ENCODE measurements at places on chromosomes 13 and 19. TPM values are rescaled to one million over a fixed set of nuclear protein-coding genes. Genes with fewer than 3 reads are reported as not detected.

Gene CRTC1
- total RNA-seq: 8.5 TPM

- no peak overlapping the region for H3K27ac ChIP-seq
- H3K4me1 ChIP-seq: no peaks in the 10 kb centered on the region
- 0 out of 2 replicates have a peak, but pooled peaks cover 3% of the 10 kb centered on the region for H3K27me3 ChIP-seq
- no peaks in the 10 kb centered on the region for H3K36me3 ChIP-seq
- H3K4me3 ChIP-seq: no peak overlapping the region
Observed at GRCh38 chr19:7507884-7508283, 8.0 kb upstream of the ZNF358 start.

- no peaks in the 10 kb centered on the region for H3K4me1 ChIP-seq
- H3K4me3 ChIP-seq: no peak overlapping the region
- H3K36me3 ChIP-seq: no peaks in the 10 kb centered on the region
- H3K27me3 ChIP-seq: no peaks in the 10 kb centered on the region
- peak; percentile 85 for DNase-seq
Observed at GRCh38 chr19:38142176-38143035, 81.6 kb downstream of the DPF1 start.

DNA sequence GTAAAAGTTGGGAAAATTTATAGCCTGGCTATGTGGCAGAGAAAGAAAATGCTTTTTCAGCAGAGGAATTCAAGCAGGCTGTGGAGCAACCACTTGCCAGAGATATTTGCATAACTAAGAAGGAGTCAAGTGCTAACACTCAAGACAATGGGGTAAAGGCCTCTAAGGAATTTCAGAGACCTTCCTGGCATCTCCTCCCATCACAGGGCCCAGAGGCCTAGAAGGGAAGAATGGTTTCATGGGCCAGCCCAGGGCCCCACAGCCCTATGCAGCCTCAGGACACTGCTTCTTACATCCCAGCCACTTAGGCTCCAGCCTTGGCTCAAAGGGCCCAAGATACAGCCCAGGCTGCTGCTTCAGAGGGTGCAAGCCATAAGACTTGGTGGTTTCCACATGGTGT is 14.3 kb downstream of the SLC15A1 start:
- no peaks in the 10 kb centered on the region for H3K27me3 ChIP-seq
- no peaks in the 10 kb centered on the region for H3K36me3 ChIP-seq
- no peaks in the 10 kb centered on the region for H3K4me1 ChIP-seq
- H3K4me3 ChIP-seq: no peak overlapping the region

Gene STX10
- 50.8 TPM for total RNA-seq

- H3K27ac ChIP-seq: no peak overlapping the region
- H3K4me3 ChIP-seq: no peak overlapping the region
- no peaks in the 10 kb centered on the region for H3K4me1 ChIP-seq
Observed at GRCh38 chr13:103277959-103278694, 211.9 kb upstream of the SLC10A2 start.

GRCh38 chr19:2663920-2664571 is 38.4 kb downstream of the GNG7 start:
- no peaks in the 10 kb centered on the region for H3K27me3 ChIP-seq
- no peak overlapping the region for H3K27ac ChIP-seq
- H3K4me3 ChIP-seq: no peak overlapping the region
- no peak for DNase-seq
- H3K36me3 ChIP-seq: no peaks in the 10 kb centered on the region

DNA sequence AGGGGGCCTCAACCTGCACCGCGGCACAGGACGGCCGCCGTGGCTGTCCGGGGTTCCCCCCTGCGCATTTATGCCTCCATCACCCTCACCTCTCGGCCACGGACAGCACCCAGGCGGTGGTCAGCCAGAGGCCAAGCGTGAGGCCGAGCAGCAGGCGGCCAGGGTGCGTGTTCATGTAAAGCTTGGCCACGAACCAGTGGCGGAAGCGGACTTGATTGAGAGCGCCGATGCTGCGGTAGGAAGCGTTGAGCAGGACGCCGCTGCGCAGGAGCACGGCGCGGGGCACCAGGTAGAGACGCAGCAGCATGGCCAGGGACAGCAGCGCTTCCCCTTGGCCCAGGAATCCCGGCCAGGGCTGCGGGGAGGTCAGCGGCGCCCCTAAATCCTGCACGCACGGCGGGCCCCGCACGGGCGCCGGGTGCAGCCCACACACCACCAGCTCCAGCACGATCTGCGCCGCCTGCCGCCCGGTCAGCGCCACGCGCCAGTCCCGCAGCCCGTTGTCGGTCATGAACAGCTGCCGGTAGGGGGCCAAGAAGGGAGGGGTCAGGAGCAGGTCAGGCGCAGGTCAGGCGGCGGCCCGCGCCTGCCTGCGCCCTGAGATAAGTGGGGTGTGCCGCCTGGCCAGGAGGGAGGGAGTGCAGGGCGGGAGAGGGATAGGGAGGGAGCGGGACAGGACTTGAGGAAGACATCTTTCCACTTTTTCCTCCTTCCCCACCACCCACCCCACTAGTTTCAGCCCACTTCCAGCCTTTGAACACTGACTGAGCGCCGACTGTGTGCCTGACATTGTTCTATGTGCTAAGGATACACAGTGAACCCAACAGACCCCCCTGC is 6.5 kb downstream of the KCNN4 start:
- H3K27ac ChIP-seq: no peak overlapping the region
- peaks cover 4% of the 10 kb centered on the region for H3K4me1 ChIP-seq
- H3K36me3 ChIP-seq: no peaks in the 10 kb centered on the region
- DNase-seq: peak; percentile 84
- H3K27me3 ChIP-seq: peaks cover 11% of the 10 kb centered on the region
- H3K4me3 ChIP-seq: peak overlapping the region; percentile 54

- no peaks in the 10 kb centered on the region for H3K36me3 ChIP-seq
- H3K27me3 ChIP-seq: no peaks in the 10 kb centered on the region
- H3K4me3 ChIP-seq: no peak overlapping the region
- DNase-seq: no peak
- H3K4me1 ChIP-seq: peaks cover 8% of the 10 kb centered on the region
Observed at GRCh38 chr13:36770741-36771140, 48.3 kb upstream of the RFXAP start.

DNA sequence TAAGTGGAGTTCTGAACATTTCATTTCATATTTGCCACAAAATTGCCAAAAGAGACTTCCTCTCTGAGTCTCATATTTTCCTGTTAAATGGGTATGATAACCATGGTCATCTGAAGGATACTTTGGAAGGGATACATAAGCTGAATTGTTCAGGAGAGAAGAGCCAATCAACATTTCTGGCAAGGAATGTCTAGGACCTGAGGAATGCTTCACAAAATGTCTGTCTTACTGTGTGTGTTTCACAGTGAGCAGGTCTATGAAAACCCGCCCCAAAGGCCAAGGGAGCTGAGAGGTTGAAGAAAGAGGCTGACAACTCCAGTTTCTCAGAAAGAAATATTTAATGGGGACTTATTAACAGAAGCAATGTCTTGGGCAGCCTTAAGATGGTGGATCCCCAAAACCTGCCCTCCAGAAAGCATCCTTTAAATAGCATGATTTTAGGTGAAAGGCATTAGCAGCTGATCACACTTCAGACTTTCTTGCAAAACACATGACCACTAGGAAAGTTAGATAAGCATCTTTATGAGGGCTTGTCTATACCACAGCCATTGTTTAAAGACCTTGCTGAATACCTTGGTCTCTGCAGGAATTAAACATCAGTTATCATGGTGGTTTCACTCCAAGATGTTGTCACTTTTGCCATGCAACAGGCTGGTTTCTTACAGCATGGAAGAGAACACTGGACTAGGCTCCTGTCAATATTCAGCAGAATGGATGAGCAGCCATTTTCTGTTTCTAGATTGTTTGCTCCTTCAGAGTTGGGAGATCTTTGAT is 78.9 kb downstream of the TNFSF11 start:
- H3K27ac ChIP-seq: no peak overlapping the region
- H3K36me3 ChIP-seq: no peaks in the 10 kb centered on the region
- peaks cover 6% of the 10 kb centered on the region for H3K4me1 ChIP-seq
- no peak for DNase-seq
- H3K4me3 ChIP-seq: no peak overlapping the region

DNA sequence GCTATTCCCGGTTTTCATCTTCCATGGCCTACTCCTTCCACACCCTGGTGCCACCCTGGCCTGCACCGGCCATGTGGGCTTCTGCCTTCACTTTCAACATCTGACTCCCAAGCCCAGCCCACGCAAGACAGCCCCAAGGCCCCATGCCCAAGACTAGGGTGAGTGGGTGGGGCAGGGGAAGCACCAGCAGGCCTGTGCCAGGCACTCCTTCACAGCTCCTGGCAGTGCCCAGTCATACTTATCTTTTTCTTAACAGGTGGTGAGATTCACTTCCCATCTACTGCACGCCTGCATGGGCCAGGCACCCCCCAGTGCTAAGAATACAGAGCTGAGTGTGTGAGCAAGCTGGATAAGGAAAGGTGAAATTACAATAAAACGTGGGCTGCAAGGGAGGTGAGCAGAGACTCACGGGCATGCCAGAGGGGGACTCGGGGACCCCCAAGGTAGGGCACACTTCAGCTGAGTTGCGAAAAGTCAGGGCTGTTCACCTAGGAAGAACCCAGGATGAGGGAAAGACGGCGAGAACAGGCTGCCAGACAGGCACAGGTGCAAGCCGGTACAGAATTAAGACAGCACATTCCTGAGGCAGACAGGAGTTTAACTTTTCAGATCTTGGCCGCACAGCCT is 55.7 kb downstream of the COL4A1 start:
- H3K27me3 ChIP-seq: no peaks in the 10 kb centered on the region
- H3K4me3 ChIP-seq: no peak overlapping the region
- H3K4me1 ChIP-seq: no peaks in the 10 kb centered on the region
- no peak for DNase-seq

- H3K36me3 ChIP-seq: no peaks in the 10 kb centered on the region
- H3K27me3 ChIP-seq: no peaks in the 10 kb centered on the region
- no peak overlapping the region for H3K4me3 ChIP-seq
- no peak for DNase-seq
Observed at GRCh38 chr13:99800951-99801350, 170.6 kb downstream of the ZIC5 start.

GRCh38 chr19:47428177-47428894 is 9.0 kb upstream of the MEIS3 start:
- H3K4me3 ChIP-seq: peak overlapping the region; percentile 31
- no peaks in the 10 kb centered on the region for H3K36me3 ChIP-seq
- no peak overlapping the region for H3K27ac ChIP-seq
- peaks cover 17% of the 10 kb centered on the region for H3K4me1 ChIP-seq

DNA sequence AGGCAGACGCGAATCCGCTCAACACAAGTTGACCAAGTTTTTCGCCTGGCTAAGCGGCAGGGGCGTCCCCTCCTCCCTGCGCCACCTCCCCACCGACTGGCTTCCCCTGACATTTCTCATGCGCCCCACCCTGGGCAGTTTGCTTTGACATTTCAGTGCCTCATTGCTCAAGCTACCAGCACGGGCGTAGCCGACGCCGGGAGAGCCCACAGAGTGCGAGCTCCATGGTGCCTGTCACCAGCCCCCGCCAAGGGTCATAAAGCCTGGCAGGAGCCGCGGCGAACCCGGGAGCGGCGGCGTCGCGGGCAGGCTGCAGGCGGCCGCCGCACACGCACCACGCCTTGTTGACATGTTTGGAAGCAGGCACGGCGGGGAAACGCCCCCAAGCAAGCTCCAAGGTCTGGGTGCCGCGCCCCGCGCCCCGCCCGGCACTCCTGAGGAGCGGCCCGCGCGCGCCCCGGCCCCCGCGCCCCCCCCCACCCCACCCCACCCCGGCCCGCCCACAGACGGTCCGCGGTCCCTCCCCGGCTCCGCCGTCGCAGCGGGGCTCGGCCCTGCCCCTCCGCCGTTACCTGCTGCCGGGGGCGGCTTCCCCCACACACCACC is 601 bp downstream of the FBXL3 start:
- no peaks in the 10 kb centered on the region for H3K36me3 ChIP-seq
- no peaks in the 10 kb centered on the region for H3K27me3 ChIP-seq
- peak overlapping the region; percentile 79 for H3K27ac ChIP-seq
- peak overlapping the region; percentile 81 for H3K4me3 ChIP-seq
- no peak for DNase-seq

DNA sequence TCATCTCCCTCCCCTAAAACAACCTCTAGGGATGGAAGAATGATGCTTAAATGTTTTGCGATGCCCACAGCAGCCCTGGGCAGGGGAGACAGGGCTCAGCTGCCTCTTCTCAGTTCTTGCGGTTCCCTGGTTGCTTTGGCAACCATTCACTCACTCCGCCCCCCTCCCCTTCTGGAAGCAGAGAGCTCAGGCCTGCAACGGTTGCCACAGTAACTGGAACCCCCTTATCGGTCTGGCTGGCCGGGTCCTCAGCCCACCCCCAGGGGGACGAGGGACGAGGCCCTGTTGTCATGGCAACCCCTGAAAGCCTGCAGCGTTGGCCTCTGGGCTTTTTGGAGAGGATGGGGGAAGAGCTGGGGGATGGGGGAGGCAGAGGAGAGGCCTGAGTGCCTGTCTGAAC is 19.5 kb downstream of the NOVA2 start:
- H3K36me3 ChIP-seq: no peaks in the 10 kb centered on the region
- H3K4me3 ChIP-seq: no peak overlapping the region
- H3K4me1 ChIP-seq: no peaks in the 10 kb centered on the region

Gene FFAR2
- not detected for total RNA-seq

GRCh38 chr19:1401138-1401888 is at the start of gene GAMT:
Gene GAMT (minus strand): TSS chr19:1401542. CDS start chr19:1401476, 66 bp downstream.
- peaks cover 8% of the 10 kb centered on the region for H3K4me1 ChIP-seq
- H3K27me3 ChIP-seq: no peaks in the 10 kb centered on the region
- H3K27ac ChIP-seq: no peak within 1 kb of the TSS
- no peaks in the 10 kb centered on the region for H3K36me3 ChIP-seq

Gene TRPM4
- 11.3 TPM for total RNA-seq

Gene FOXA3
- total RNA-seq: 20.2 TPM
